ENCODE measurements at places on chromosomes 7 and 10. TPM values are rescaled to one million over a fixed set of nuclear protein-coding genes. Genes with fewer than 3 reads are reported as not detected.

Gene NXPH1
- total RNA-seq: not detected

Gene MYL10
- total RNA-seq: not detected

Gene NSMCE4A
- total RNA-seq: 86.3 TPM

Gene HECW1
- total RNA-seq: 1.1 TPM

Gene FGFBP3
- not detected for total RNA-seq

Gene CUTC
- total RNA-seq: 39.2 TPM

Gene CACNA2D1
- total RNA-seq: 41.8 TPM

Gene ANKMY2
- total RNA-seq: 19.2 TPM

Gene ZNF117
- 75.3 TPM for total RNA-seq

Gene PNLIPRP3
- total RNA-seq: 2.4 TPM

Gene TEX36
- not detected for total RNA-seq

Gene HTR5A
- total RNA-seq: not detected

Gene HOXA10
- 17.3 TPM for total RNA-seq

Gene HELLS
- total RNA-seq: 8.5 TPM

Gene CLDN3
- not detected for total RNA-seq

Gene NCF1
- 4.0 TPM for total RNA-seq

Gene NACAD
- total RNA-seq: 1.1 TPM

Gene DNTT
- total RNA-seq: not detected

Gene GPR158
- 0.16 TPM for total RNA-seq

Gene VPS37D
- total RNA-seq: 3.3 TPM

Gene DENND2A
- 13.6 TPM for total RNA-seq

Gene CCL24
- not detected for total RNA-seq

Gene UPK3BL2
- 2.7 TPM for total RNA-seq

Gene RASA4B
- total RNA-seq: 9.5 TPM

Gene VSIR
- 103 TPM for total RNA-seq

Gene CLIP2
- 3.8 TPM for total RNA-seq

Gene MYO3A
- not detected for total RNA-seq

Gene CYP2C19
- total RNA-seq: not detected

Gene ANXA8
- not detected for total RNA-seq

Gene COL17A1
- 0.19 TPM for total RNA-seq

Gene LRRN3
- 3.4 TPM for total RNA-seq

Gene TMEM213
- not detected for total RNA-seq

Gene LIMK1
- 12.3 TPM for total RNA-seq

Gene MNX1
- 0.17 TPM for total RNA-seq

Gene EMX2
- total RNA-seq: 7.0 TPM

Gene BLNK
- total RNA-seq: 6.2 TPM

Gene ACTA2
- total RNA-seq: 123 TPM

Gene LBX1
- total RNA-seq: not detected

Gene AKAP9
- 93.1 TPM for total RNA-seq

Gene ANKRD26
- total RNA-seq: 9.7 TPM

Gene ADAM22
- 8.1 TPM for total RNA-seq

Gene MACC1
- 11.6 TPM for total RNA-seq

Gene SLC25A40
- total RNA-seq: 32.1 TPM

Gene PKD2L1
- total RNA-seq: 1.2 TPM

Gene BTBD16
- not detected for total RNA-seq

Gene LRRC17
- 4.2 TPM for total RNA-seq

Gene ALOX5
- 33.9 TPM for total RNA-seq

Gene SLC18A2
- total RNA-seq: 2.0 TPM

Data from subcutaneous adipose tissue (tissue), 4 donors.